Kidney (tissue), 22 donors: ENCODE measurements at places on chromosomes 4 and X. TPM values are rescaled to one million over a fixed set of nuclear protein-coding genes. Genes with fewer than 3 reads are reported as not detected.

- DNase-seq, result peak; percentile 41
- H3K4me3 ChIP-seq, result no peak overlapping the region
- no peak overlapping the region for H3K27ac ChIP-seq
- no peaks in the 10 kb centered on the region for H3K36me3 ChIP-seq
- no peaks in the 10 kb centered on the region for H3K4me1 ChIP-seq
Measured at GRCh38 chr4:109164011-109164410, 138.4 kb downstream of the COL25A1 start.

- H3K27me3 ChIP-seq, result peaks cover 52% of the 10 kb centered on the region
- H3K27ac ChIP-seq, result no peak overlapping the region
- no peak for DNase-seq
- peak overlapping the region; percentile 50 for H3K4me3 ChIP-seq
- H3K36me3 ChIP-seq, result no peaks in the 10 kb centered on the region
Measured at GRCh38 chr4:173500841-173501591, 29.0 kb downstream of the HAND2 start.

DNA sequence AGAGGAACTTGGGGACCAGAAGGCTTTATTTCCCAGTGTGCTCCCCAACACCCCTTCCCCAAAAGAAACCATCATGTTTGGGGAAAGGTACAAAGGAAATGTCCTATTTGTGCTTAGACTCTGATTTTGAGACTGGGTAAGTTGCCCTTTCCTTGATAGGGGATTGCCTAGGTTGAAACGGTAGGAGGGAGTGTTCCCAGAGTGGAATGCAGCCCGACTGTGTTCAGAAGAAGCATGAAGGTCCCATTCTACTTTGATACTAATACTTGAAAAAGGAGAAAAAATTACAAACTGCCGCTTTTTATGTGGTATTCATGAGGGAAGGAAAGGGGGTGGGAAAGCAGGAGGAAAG is 32.4 kb upstream of the TMEM131L start:
- H3K4me3 ChIP-seq, result no peak overlapping the region
- H3K4me1 ChIP-seq, result no peaks in the 10 kb centered on the region
- H3K36me3 ChIP-seq, result no peaks in the 10 kb centered on the region
- H3K27me3 ChIP-seq, result no peaks in the 10 kb centered on the region
- peak overlapping the region; percentile 33 for H3K27ac ChIP-seq
- DNase-seq, result peak; percentile 40

DNA sequence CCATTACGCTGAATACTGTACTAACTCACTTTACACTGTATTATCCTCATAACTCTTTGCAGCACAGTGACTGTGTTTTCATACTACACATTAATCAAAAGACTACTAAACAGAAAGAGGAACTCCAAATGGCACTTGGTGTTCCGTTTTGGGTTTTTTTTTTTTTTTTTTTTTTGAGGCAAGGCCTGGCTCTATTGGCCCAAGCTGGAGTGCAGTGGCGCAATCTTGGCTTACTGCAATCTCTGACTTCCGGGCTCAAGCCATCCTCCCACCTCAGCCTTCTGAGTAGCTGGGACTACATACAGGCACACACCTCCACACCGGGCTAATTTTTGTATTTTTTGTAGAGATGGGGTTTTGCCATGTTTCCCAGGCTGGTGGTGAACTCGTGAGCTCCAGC is 10.7 kb downstream of the KLHL8 start:
- no peaks in the 10 kb centered on the region for H3K36me3 ChIP-seq
- H3K4me3 ChIP-seq, result no peak overlapping the region
- H3K27ac ChIP-seq, result no peak overlapping the region
- H3K4me1 ChIP-seq, result no peaks in the 10 kb centered on the region

GRCh38 chr4:179698321-179698720 is 2256.1 kb upstream of the AGA start:
- no peaks in the 10 kb centered on the region for H3K4me1 ChIP-seq
- no peak for DNase-seq
- no peak overlapping the region for H3K4me3 ChIP-seq
- no peaks in the 10 kb centered on the region for H3K36me3 ChIP-seq
- no peak overlapping the region for H3K27ac ChIP-seq

DNA sequence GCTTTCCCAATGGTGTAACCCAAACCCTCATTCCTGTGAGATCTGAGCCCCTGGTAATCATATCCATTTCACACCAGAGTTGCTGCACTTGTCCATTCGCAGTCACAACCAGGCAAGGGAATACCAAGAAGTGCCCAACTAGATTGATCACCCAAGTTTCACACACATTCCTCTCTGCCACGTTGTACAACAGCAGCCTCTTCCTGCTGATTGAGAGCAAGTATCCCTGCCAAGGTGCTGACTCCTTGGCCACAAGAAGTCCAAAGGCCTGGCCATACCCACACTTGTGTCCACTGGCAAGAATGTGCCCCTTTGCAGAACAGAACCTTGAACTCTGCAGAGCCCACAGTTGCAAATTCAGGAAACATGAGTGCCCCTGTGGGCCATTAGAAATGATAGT is 6.5 kb upstream of the ACOT9 start:
- H3K4me1 ChIP-seq, result no peaks in the 10 kb centered on the region
- no peak overlapping the region for H3K4me3 ChIP-seq
- no peak for DNase-seq
- no peaks in the 10 kb centered on the region for H3K36me3 ChIP-seq

DNA sequence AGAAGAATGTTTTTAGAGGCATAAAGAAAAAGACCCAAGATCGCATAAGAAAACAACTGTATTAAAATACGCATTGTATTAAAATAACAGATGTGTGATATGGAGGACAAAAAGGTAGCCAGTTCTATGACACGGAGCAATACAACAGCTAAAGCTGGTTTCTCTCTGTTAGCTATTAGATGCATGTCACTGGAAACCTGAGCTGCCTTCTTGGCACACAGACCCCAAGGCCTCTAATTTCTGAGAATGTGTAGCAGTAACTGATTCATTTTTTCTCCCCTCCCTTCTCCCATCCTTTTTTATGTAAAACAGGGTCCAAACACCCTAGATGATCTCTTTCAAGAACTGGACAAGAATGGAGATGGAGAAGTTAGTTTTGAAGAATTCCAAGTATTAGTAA is 4.1 kb downstream of the S100G start:
- H3K27me3 ChIP-seq, result peaks cover 4% of the 10 kb centered on the region
- H3K36me3 ChIP-seq, result no peaks in the 10 kb centered on the region
- no peak for DNase-seq
- H3K27ac ChIP-seq, result no peak overlapping the region
- H3K4me3 ChIP-seq, result no peak overlapping the region

GRCh38 chr4:57764856-57765255 is 654.7 kb upstream of the IGFBP7 start:
- H3K4me1 ChIP-seq, result no peaks in the 10 kb centered on the region
- no peak overlapping the region for H3K27ac ChIP-seq
- no peak overlapping the region for H3K4me3 ChIP-seq
- no peaks in the 10 kb centered on the region for H3K27me3 ChIP-seq
- DNase-seq, result no peak
- H3K36me3 ChIP-seq, result no peaks in the 10 kb centered on the region

DNA sequence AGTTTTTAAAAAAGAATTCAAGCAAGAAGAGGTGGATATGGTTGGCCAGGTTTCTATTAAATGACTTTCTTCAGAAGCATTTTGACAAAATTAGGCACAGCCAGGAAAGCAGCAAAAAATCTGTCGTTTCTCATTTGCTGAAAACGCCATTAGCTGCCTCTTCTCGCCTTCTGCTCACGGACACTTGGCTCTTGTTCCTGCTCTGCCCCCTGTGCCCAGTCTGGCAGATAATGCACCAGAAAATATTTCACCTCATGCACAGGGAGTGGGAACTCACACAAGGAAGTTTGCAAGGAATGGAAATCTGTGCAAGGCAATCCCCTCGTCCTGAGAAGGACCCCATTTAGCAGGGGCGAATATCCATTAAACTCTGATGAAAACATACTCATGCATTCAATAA is 260.0 kb downstream of the PACRGL start:
- no peaks in the 10 kb centered on the region for H3K36me3 ChIP-seq
- H3K27ac ChIP-seq, result no peak overlapping the region
- peak; percentile 29 for DNase-seq
- H3K27me3 ChIP-seq, result no peaks in the 10 kb centered on the region
- no peak overlapping the region for H3K4me3 ChIP-seq
- H3K4me1 ChIP-seq, result no peaks in the 10 kb centered on the region

DNA sequence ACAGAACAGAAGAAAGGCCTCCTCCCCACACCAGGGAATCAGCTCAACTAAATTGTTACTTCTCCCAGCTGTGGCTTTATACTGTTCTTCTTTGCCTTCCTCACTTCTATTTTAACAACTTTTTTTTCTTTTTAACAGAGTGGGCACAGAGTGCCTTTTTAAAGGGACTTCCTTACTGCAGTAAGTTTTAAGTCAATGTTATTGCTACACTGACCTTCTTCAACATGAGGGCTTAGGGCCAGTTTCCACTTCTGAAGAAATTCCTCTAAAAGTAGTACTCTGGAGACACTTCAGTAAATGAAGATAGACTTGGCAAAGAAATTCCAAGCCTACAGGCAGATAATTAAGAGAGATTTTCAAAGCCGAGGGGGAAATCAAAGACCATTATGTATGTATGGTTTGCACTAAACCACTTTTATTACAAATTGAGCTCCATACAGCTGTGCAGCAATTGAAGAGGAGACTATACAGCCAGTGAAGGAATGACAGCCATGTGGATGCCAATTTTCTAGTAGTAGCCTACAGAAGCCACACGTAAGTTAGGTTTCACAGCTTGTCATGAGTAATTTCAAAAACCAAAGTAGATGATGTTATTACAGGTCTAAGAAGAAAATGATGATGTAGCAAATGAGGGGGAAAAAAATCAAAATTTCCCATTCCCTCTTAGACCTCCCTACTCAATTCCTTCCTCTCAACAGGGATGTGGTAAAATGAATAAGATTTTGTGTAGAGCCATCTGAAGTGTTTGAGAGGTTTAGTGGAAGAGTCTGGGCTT is 36.9 kb upstream of the RASGEF1B start:
- DNase-seq, result no peak
- H3K4me3 ChIP-seq, result no peak overlapping the region
- no peaks in the 10 kb centered on the region for H3K4me1 ChIP-seq
- no peaks in the 10 kb centered on the region for H3K36me3 ChIP-seq
- H3K27ac ChIP-seq, result no peak overlapping the region

- no peak for DNase-seq
- no peak overlapping the region for H3K4me3 ChIP-seq
- no peaks in the 10 kb centered on the region for H3K4me1 ChIP-seq
- no peaks in the 10 kb centered on the region for H3K36me3 ChIP-seq
- no peak overlapping the region for H3K27ac ChIP-seq
- no peaks in the 10 kb centered on the region for H3K27me3 ChIP-seq
Measured at GRCh38 chr4:184616633-184617551, 32.4 kb downstream of the CASP3 start.

DNA sequence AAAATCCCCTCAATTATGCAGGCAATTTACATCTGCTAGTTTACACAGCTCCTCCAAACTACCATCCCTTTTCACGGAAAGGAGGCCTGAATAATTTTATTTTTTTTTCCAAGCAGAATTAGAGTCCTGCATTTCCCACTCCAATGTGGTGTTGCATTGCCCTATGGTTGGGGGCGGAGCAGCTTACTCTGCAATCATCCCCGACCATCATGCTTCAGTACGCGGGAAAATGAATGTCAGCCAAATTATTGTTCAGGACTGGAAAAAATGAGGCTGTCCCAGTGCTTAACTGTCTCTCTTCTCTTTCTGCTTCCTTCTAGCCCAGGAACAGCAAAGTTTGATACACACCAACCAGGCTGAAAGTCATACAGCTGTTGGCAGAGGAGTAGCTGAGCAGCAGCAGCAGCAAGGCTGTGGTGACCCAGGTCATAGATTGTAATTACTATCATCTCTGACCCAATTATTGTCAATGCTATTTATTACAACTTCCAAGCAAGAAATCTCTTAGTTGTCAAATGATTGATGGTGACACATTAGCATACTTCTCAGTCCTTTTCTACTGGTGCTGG is 28.3 kb downstream of the MMRN1 start:
- H3K4me1 ChIP-seq, result no peaks in the 10 kb centered on the region
- no peak overlapping the region for H3K4me3 ChIP-seq
- H3K27ac ChIP-seq, result no peak overlapping the region
- H3K36me3 ChIP-seq, result no peaks in the 10 kb centered on the region

DNA sequence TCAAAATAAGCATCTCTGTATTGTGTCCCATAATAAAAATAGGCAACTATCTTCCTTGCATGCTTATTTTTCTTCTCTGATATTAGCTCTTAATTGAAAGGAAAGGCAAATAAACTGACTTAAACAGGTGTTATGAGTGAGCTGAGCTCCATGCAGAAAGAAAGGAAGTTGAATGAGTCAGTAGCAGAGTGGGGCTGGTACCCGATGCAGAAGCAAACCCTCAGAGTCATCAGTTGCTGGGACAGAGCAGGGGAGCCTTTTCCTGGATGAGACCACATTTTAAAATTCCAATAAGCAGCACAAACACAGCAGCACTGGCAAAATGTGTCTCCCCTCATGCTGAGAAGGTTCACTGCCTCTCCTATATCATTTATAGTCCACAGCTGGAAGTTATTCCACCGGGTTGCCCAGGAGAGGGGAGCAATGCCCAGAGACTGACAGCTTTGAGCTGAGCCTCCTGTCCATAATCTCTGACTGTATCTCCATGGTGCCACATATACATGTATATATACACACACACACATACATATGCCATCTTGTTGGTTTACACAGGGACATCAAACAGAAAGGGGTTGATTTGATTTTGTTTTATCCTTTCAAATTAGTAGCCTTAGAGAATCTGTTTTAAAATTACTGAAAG is 274.3 kb upstream of the PPARGC1A start:
- no peak for DNase-seq

- DNase-seq, result no peak
- no peaks in the 10 kb centered on the region for H3K4me1 ChIP-seq
- H3K27me3 ChIP-seq, result no peaks in the 10 kb centered on the region
- H3K36me3 ChIP-seq, result no peaks in the 10 kb centered on the region
- H3K27ac ChIP-seq, result no peak overlapping the region
Measured at GRCh38 chr4:22962295-22962694, 269.6 kb downstream of the GBA3 start.

DNA sequence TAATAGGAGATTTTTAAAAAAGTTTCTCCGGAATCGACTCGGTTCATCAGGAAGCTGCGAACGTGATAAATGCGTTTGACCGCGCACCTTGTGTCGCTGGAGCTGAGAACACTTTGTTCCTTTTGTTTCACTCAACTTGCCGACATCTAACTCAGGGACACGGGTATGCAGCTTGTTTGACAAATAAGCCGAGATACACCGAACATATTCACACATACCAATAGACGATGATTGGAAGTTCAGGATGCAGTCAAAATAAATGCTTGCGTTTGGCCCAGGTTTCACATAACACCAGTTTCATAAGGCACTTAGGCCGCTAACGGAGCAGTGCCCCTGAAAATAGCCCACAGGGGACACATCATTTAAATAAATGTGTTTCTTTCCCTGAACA is 932 bp upstream of the SHISA3 start:
- H3K27ac ChIP-seq, result no peak overlapping the region
- no peaks in the 10 kb centered on the region for H3K36me3 ChIP-seq
- peak overlapping the region; percentile 59 for H3K4me3 ChIP-seq
- H3K27me3 ChIP-seq, result peaks cover 5% of the 10 kb centered on the region

Gene MTTP
- total RNA-seq, result 0.19 TPM

Gene DAPP1
- total RNA-seq, result 10.1 TPM

Gene RTL5
- 6.9 TPM for total RNA-seq

Gene MAGEB10
- total RNA-seq, result not detected

Gene HSFX3
- not detected for total RNA-seq

Gene F11
- total RNA-seq, result 1.5 TPM

Gene NAP1L3
- 3.8 TPM for total RNA-seq
